Stimulated activated CD4-positive, alpha-beta T cell treated with anti-CD3 and anti-CD28 coated beads, Interleukin-12 subunit alpha, Interleukin-12 subunit beta, amount 100 ng/mL, for 24 hours (primary cell): ENCODE measurements at places on chromosomes 5 and 9.

- no peak for DNase-seq
Measured at GRCh38 chr5:36936309-36936708, 59.7 kb downstream of the NIPBL start.

DNA sequence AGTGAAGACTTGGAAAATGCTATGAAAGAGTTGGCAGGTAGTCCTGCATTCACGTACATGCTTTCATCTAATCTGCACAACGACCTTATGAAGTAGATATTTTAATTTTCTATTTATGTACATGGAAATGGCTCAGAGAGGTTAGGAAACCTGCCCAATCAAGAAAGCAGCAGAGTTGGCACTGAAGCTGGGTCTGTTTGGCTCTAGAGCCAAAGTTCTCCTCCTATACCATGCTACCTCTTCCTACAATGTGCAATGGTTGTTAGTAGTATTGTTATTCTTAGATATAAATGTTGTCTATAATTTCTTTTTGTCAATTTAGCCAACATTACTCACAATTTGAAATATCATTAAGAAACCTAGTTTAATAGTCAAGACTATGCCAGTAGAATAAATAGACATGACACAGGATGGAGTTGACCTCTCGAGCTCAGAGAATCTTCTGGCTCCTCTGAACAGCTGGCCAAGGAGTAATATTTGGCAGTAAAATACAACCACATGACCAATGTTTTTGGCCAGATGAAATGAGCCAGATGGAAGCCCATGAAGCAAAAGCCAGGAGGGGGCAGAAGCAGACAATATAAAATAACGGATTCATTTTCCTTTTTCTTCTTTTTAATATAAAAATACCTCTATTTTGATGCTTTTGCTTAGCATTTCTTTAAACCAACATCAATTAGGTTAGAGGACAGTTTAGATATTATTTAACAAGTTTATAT, 542.3 kb downstream of the PDE4D start:
- DNase-seq = no peak

DNA sequence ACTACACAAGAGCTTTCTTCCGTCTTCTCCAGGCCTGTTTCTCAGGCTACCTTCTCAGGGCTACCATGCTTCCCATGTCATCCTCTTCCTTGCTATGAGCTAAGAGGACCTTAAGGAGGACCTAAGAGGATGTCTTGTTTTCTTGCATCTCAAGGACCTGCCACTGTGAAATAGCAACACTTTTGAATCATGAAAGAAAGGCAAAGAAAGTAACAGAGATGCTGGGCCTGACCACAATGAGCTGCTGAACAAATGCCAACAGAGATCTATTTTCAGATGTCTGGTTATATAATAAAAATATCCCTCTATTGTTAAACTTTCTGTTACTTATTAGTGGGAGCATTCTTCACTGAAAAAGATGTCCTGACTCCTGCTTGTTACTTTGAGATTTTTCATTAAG, 36.7 kb upstream of the ANXA1 start:
- DNase-seq = no peak

DNA sequence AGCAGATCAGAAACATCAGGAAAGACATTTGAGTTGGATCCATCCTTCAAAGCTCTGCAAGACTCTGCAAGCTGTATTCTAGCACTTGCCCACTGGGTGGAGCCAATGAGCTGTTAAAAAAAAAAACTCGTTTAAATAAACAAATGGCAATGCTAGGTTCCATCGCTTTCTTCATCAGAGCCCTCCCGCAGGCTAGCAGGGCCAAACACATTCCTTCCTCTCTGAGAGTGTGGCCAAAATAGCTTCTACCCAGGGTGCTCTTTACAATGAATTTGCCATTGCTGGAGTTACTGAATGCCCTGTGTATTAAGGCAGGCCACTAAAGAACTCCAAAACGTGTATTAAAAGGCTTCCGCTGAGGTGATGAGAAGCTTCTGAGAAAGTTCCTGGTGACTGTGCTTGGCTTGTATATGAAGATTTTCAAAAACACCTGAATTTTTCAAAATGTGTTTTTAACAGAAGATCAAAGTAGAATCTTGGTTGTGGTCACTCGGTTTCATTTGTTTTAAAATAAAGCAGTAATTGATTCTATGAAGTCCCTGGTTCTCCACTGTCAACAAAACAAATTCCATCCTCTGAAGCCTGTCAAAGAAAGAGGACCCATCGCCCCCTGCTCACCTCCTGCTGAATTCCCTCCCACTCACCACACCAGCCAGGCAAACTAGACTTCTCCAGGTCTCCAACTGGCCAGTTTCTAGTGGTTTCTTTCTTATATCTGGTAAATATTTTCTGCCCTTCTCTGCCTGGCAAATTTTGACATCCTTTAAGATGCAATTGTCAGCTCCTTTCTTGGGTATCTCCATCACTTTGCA, 36.5 kb upstream of the EQTN start:
- no peak for DNase-seq

DNA sequence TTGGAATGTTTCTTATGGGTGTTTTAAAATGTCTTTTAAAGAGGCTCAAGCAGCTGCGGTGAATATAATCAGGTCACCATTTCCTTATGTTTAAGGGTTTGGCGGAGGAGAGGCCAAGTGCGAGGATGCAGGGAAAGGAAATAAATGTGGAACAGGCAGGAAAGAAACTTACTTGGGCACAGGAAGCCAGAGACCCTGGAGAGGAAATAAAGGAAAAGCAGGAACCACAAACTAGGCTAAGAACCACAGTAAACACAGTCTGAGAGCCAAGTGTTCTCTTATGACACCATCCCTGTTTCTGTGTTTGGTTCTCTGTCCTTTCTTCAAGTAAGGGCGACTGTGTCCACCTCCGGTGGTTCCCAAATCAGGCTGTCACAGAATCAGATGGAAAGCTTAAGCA, 166.5 kb downstream of the C9orf152 start:
- no peak for DNase-seq

DNA sequence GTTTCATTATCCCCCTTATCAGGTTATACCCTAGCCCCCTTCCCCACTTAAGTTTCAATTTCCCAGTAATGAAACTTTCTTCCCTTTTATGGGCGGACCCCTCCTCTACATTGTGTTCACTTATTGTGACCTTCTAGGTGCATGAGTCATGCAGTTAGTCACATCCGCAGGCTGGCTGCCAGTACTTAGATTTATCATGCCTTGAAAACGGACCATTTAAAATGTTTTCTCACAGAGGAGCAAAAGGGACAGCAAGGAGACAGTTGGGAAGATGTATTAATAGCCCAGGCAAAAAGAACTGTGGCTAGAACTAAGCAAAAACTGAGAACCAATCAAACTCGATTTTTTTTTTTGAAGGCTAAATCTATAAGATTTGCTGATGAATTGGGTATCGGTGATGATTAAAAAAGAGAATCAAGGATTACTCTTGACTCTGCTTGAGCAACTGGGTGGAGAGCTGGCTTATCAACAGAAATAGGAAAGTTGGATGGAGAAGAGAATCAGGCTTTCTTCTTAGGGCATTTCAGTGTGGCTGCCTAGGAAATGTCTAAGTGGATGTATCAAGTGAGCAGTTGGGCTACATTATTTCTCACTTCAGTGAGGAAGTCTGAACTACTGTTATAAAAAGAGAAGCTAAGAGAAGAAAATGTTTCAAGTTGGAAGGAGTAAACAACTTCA, 615.0 kb downstream of the HINT1 start:
- no peak for DNase-seq

DNA sequence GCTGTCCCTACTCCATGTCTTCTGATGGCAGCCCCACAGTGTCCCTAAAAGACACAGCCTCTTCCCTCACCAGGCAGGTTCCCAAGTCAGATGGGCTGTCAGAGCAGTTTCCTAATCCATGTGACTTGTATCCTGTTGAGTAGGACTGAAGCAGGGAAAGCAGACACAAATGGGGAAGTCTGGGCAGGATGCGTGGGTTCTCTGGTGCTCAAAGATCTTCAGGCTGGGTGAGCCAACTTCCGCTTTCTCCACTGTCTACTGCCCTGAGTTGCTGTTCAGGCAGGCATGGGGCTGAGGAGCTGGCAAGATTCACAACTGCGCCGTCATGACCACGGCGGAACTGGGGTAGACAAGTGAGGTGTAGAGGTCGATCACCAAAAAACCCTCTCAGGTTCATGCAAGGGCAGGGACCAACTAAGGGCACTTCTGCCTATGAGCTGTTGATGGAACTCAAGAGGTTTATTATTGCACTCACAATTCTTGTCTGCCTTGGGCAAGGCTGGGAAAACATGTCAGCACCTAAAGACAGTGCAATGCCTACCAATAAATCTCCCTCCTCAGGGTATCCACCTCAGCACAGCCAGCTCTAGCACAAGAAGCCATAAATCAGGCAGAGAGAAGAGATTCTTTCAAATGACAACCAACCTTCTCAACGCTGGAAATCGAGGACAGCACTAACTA, 83.4 kb downstream of the RAPGEF1 start:
- DNase-seq = peak; percentile 48

GRCh38 chr5:54658010-54658409, 140.5 kb downstream of the SNX18 start:
- DNase-seq = no peak

DNA sequence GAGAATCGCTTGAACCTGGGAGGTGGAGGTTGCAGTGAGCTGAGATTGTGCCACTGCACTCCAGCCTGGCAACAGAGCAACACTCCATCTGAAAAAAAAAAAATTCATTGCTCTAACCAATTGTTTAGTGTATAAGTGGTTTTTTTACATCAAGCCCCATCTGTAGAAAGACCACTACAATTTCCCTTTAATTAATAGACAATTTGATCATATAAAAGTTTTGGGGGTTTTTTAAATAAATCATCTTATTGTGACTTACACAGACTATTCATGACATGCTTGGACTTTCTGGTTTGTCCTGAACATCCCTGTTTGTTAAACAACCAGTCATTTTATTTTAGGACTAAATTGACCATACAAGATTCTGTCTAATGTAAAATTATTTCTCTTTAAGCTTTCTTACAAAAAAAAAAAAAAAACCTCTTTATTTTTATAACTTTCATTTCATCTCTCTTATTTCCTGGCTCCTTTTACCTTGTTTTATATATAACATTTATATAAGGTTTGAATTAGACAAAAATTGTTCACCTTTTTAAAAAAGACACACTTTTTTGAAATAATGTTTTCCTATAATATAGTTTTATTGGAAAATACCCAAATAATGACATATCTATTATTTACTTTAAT, 9.8 kb upstream of the FANCC start:
- no peak for DNase-seq

DNA sequence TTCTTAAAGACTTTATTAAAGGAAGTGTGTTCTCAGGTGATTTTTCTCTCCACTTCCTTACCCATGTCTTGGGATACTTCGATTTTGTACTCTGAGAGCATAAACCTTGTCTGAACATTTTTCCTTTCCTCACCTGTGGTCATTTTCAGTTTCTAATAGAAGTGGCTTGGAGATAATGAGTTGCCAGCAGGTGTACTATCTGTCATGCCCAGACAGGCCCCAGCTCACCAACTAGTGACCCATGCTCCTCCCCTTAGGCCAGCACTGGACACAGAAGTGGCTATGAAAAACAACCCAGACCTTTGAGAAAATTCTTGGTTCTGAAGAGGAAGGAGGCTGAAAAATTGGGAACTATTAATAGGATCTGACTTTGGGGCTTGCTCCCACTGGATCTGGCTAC, 49.2 kb upstream of the SMIM32 start:
- DNase-seq = no peak

DNA sequence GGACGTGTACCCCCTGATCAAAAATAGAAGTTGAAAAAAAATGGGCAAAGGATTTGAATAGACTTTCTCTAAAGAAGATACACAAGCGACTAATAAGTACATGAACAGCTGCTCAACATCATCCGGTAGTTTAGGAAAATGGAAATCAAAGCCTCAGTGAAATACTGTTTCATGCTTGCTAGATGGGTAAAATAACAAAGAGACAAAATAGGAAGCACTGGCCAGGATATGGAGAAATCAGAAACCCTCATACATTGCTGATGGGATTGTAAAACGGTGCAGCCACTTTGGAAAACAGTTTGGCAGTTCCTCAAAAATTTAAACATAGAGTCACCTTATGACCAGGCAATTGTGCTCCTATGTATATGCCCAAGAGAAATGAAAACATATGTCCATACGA, 65.0 kb upstream of the SUB1 start:
- no peak for DNase-seq

DNA sequence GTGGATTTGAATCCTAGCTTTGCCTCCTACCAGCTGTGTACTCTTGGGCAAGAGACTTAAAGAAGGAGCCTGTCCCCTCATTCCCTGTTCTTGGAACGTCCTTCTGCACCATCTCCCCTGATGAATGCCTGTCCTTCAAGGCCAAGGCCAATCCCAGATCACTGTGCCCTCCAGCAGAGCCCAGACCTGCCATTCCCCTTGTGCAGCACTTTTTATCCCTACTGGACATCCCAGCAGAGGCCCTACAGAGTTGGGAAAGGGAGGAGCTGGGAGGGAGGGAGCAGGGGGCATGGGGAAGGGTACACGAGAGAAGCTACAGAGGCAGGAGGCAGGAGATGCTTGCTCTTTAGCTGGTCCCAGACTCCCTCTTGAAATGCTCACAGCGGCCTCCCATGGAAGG, 223.9 kb downstream of the PBX3 start:
- DNase-seq = no peak

GRCh38 chr5:104170926-104171325, 608.3 kb upstream of the NUDT12 start:
- no peak for DNase-seq

DNA sequence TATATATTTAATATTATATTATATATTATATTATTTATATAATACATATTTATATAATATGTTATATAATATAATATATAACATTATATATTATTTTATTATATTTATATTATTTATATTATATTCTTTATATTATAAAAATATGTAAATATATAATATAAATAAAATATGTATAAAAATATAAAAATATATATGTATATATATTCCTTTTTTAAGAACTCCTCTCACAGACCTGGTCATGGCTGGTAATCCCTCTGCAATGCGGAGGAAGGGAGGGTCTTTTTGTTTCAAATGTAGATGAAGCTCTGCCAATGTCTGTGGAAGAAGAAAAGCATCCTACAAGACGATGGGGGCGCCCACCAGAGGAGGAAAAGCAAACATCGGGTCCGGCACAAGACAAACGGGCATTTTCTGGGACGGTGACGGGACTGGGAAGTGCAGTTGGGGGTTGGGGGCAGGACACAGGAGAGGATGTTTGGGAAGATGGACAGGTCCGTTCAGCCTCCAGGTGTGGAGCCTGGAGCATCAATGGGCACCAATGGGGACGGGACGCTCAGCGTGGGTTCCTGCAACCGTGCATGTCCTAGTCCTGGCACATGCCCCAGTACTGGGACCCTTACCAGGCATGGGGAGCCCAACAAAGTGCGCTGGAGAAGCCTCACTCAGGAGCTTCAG, 194.0 kb downstream of the IRX1 start:
- no peak for DNase-seq

GRCh38 chr5:139422307-139422893, 16.9 kb downstream of the DNAJC18 start:
- no peak for DNase-seq

- no peak for DNase-seq
Measured at GRCh38 chr5:148063861-148064260, at the start of gene SPINK5. SPINK5 (plus strand) TSS chr5:148063980; CDS start chr5:148064045, 65 bp downstream.
